ENCODE measurements at places on chromosomes 6 and 20. TPM values are rescaled to one million over a fixed set of nuclear protein-coding genes. Genes with fewer than 3 reads are reported as not detected.

DNA sequence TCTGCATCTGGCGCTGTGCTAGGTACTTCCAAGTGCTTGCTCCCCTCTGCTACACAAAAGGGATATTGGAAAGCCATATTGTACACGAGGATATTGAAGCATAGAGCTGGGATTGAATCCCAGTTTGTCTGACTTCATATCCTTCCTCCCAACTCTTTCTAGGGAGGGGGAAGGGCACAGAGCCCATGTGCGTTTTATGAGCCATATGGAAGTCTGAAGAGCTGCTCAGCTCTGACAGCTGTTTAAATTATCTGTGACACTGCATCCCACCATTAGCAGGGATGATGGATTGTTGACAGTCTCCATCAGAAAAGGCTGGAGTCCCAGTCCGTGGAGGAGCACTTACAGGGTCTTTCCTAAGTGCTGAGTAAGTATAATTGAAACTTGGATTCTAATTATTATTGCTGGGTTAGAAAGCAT, 18.4 kb downstream of the TIAM2 start:
- H3K4me3 ChIP-seq: no peak overlapping the region
- H3K27me3 ChIP-seq: no peaks in the 10 kb centered on the region
- no peaks in the 10 kb centered on the region for H3K36me3 ChIP-seq
- DNase-seq: no peak
- H3K27ac ChIP-seq: no peak overlapping the region
- peaks cover 13% of the 10 kb centered on the region for H3K4me1 ChIP-seq

GRCh38 chr20:8981482-8981881, 87.4 kb upstream of the PLCB4 start:
- no peak overlapping the region for H3K4me3 ChIP-seq
- H3K27me3 ChIP-seq: no peaks in the 10 kb centered on the region
- no peak overlapping the region for H3K27ac ChIP-seq
- no peaks in the 10 kb centered on the region for H3K36me3 ChIP-seq
- no peak for DNase-seq

DNA sequence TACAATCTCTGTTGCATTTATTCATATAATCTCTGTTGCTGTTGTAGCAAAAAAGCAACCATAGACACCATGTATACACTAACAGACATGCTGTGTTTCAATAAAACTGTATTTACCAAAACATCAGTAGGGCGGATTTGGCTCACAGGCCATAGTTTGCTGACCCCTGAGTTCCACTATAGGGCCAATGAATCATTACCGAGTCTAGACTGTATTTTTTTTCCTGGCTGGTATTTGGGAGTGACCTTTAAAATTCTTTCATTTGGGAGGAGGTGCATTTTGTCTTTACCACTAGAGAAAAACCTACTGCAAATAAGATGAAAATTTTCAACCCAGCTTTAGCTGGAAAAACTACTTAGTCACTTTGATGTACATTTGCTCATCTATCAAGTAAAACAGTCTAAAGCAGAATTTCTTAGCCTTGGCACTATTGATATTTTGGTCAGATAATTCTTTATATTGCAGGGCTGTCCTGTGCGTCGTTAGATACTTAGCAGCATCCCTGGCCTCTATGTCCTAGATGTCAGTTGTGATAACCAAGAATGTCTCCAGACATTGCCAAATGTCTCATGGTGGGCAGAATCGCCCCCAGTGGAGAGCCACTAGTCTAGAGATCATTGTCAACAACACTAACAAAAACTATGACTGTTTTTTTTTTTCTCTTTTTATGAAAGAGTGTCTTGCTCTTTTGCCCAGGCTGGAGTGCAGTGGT, 39.5 kb downstream of the DCBLD1 start:
- peaks cover 6% of the 10 kb centered on the region for H3K36me3 ChIP-seq
- no peak overlapping the region for H3K4me3 ChIP-seq
- H3K27ac ChIP-seq: no peak overlapping the region
- no peaks in the 10 kb centered on the region for H3K4me1 ChIP-seq
- no peak for DNase-seq

DNA sequence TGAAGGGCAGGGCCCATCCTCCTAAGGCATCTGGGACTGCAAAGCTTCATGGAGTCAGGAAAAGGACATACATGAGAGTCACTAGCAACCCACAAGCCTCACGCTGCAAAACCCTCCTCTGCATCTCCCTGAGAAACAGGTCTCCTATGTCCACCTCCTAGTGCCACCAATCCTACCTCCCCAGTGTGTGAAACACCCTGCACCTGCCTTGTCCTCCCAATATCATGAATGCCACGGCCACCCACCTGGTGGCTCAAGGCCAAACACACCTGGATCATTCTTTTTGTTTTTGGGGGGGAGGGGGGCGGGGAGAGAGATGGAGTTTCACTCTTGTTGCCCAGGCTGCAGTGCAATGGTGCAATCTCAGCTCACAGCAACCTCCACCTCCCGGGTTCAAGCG, 90.5 kb downstream of the ZMYND8 start:
- peaks cover 90% of the 10 kb centered on the region for H3K36me3 ChIP-seq
- peaks cover 15% of the 10 kb centered on the region for H3K4me1 ChIP-seq
- DNase-seq: no peak

- no peaks in the 10 kb centered on the region for H3K27me3 ChIP-seq
- no peak overlapping the region for H3K27ac ChIP-seq
- DNase-seq: no peak
- H3K4me3 ChIP-seq: no peak overlapping the region
- H3K36me3 ChIP-seq: peaks cover 62% of the 10 kb centered on the region
Observed at GRCh38 chr20:32236048-32236533, 28.4 kb downstream of the POFUT1 start.

TREML1 gene
- not detected for total RNA-seq

EPHA7 gene
- total RNA-seq: 14.1 TPM

All from stomach (tissue), 19 donors.